ENCODE measurements at places on chromosomes 5 and 9.

DNA sequence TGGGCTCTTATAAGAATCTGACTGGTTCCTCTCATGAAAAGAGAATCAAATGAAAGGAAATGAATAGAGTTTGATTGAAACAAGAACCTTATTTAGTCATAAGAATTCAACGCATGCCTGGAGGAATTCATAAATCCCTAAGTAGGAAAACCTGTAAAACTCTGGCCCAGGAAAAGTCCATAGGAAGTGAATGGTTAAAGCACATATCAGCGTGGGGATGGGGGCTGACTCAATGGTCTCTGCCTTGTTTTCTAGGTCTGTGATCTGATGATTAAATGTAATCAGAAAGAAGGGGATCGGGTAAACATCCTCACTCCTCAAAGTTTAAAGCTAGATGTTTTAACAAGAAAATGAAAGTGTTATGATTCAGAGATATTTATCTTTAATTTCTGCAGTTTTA is 759.4 kb upstream of the C9orf72 start:
- no peak for DNase-seq

DNA sequence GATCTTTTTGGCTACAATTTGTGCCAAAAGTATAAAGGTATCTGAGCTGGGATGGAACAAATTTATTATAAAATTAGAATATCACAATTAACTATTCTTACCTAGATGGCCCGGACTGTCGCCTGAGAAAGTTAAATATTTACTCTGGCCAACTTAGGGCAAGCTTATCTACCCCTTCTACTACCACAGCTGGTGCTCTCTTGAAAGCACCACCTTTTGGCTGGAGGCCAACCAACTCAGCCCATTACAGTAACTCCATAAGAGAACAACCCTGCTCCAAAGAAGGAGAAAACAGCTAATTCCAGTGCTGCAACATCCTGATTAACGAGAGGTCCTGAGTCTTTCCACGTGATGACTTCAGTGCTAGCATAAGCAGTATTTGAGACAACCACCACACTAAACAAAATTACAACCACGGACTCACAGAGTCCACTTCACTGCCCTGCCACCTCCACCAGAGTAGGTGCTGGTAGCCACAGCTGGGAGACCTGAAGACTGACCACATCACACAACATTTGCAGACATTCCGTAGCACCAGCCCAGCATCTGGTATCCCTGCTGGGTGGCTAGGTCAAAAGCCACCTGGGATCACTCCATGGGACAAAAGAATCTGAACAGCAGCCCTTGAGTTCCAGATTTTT is 43.2 kb downstream of the RGMB start:
- DNase-seq, result no peak

DNA sequence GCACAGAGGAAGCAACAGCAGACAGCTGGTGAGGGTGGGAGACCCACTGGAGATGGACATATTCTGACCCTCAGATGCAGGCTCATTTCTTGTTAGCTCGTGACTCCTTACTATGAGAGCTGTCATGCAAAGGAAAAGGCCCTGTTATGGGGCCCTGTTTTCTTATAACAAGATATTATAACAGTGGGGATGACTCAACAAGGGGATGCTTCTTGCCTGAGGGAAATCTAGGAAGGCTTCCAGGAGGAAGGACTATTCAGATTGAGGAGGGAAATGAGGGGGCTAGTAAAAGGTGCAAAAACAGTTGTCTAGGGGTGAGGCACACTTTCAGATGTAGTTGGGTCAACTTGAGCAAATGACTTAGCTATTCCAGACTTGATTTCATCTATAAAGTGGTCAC is 83.0 kb downstream of the DAB2IP start:
- no peak for DNase-seq

DNA sequence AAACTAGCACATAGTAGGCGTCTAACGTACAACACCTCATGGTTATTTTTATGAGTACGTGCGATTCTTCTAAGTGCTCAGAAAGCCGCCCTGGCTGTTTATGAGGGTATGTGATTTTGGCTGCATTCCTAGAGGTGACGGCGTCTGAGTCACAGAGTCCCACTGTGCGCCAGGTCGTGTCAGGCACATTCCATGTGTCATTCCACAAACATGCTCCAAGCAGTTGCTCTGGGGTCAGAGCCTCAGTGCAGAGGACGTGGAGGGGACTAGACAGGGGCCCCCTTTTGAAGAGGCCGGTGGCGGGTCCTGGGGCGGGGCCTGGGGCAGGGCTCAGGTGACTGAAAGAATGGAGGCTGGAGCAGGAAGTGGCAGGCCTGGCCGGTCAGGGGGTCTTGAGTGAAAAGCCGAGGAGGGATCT is 51.9 kb downstream of the NEK6 start:
- DNase-seq, result peak; percentile 95

DNA sequence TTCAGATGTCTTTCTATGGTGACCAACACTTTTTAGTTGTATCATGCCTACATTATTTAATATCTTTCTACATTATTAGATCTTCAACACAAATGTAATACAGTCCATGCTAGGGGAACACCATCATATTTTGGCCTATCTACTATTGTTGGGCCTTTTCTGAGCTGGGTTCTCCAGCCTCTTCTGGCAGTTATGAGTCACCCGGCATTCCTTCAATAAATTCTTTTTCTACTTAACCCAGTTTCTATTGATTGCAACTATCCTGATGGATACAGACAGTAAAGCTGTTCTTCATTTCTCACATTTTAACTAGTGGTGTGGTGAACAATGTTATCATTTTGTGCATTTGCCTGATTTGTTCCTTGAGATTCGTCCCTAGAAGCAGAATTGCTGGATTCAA is 529.3 kb downstream of the BNC2 start:
- DNase-seq, result peak; percentile 72

DNA sequence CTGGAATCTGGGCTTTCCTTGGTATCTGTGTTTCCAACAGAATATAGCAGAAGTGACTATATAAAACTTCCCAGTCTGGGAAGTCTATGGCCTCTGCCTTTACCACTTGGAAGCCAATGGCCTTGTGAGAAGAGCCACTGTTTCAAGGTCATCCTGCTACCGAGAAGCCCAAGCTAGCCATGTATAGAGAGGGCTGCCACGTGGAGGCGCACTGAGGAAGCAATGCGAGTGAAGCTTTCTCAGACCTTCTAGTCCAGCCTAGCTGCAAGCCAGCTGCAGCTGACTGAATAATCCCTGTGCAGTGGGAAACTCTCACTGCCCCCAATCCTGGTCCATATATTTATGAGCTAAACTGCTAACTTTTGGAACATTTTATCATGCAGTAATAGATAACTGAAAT is 661.8 kb upstream of the RIOK2 start:
- DNase-seq, result no peak

DNA sequence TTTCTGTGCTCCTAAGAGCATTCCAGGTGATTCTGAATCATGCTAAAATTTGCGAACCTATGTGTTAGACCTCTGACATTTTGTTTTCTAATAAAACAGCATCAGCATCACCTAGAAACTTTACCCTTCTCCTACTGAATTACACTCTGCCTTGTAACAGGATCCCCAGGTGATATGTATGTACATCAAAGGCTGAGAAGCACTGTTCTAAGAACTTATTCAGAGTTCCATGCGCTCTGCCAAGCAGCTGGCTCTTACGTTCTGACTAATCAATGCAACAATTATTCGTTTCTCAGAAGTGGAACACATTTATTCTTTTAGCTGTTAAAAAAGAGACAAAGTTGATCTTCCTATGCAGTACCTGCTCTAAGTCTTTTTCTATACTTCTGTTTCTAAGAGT is 228.6 kb downstream of the SLF1 start:
- no peak for DNase-seq

- DNase-seq, result no peak
These were observed 56.1 kb upstream of the NRARP start for GRCh38 chr9:137358126-137358525.

DNA sequence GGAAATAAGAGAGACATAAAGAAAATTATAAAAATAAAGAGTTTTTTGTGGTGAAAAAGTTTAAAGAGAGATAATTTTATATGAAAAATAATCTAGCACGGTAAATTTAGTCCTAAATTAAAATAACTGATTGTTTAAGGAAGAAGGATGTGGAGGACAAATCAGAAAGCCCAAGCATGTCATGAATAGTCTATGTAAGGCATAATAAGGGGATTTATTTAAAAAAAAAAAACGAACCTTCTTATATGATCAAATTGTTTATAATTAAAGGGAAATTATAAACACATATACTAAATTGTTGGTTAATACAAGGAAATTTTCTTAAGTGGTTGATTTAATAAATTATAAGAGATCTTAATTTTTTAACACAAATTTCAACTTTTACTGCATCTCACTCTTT is 551.8 kb upstream of the TYRP1 start:
- DNase-seq, result no peak

GRCh38 chr5:98663521-98663920 is 109.9 kb upstream of the RGMB start:
- DNase-seq, result no peak

DNA sequence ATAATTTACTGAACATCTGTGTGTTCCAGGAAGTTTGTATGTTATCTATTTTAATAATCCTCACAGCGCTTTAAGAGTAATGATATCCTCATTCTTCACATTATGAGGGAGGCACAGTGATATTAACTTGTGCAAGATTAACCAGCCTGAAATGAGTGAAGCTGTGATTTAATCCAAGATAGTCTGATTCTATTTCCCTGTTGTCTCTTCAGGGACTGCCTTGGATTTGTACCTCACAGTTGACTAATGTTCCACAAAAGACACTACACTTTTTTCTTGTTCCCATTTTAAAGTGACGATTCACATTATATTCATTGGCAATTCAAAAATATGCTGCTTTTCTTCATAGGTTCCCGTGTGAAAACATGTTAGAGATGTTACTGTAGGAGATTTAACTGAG is 125.3 kb upstream of the GNA14 start:
- no peak for DNase-seq

DNA sequence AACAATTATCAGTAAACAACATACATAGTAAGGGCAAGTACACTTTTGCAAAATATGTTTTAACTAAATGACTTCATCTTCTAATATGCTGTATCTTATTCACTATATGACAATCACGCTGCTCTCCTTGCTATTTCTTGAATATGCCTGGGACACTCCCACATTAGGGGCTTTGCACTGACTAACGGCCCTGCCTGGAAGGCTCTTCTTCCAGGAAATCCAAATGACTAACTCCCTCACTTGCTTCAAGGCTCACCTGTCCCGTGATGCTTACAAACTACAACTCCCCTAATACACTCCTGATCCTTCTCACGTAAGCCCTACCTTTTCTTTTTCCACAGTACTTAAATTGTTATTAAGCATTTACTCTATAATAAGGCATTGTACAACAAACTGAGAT is 10.6 kb downstream of the ERP44 start:
- DNase-seq, result no peak

GRCh38 chr5:99639905-99640304 is 711.1 kb upstream of the CHD1 start:
- no peak for DNase-seq

- peak; percentile 67 for DNase-seq
These were observed at the start of gene IL7R for GRCh38 chr5:35856765-35857351. IL7R (plus strand) TSS chr5:35856891; CDS start chr5:35856978, 87 bp downstream.

- no peak for DNase-seq
These were observed 235.7 kb downstream of the COMMD10 start for GRCh38 chr5:116320486-116320885.

- DNase-seq, result no peak
These were observed 97.3 kb downstream of the CFAP90 start for GRCh38 chr5:7753596-7753995.

DNA sequence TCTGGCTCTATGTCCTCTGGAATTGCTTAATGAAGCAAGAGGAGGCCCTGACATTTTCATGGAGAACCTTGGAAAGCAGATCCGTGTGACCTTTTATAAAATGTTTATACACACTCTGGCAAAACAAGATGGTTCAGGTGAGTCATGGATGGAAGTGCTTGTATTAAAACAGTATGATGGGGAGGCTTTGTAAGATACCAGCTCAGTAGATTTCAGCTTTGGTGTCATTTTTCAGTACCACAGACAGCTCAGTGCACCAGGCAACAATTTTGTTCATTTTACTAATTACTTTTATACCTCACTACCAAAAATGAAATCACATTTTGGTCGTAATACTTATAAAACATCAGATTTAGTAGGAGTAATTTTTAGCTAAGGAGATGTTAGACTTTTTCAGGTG is 5.2 kb downstream of the KCNN2 start:
- DNase-seq, result peak; percentile 22

DNA sequence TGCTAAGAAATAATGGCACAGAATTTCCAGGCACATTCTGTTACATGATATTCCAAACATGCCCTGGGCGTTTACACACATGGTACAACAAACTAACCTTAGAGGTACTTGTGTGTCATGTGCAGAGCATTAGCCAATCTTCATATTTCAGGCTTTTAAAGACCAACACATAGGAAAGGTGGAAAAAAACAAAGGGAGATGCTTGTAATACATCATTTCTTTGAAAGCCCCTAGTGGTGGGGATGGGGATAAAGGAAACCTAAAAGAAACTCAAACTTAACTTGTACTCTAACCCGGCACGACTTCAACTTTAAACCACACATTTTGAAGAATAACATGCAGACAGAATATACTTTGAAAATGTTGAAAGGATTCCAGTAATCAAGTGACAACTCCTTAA is 133.6 kb downstream of the PTPRD start:
- DNase-seq, result no peak

GRCh38 chr9:131755541-131756198 is 15.8 kb upstream of the RAPGEF1 start:
- DNase-seq, result peak; percentile 65

Measured in fibroblast of skin of abdomen (primary cell).